ENCODE measurements at places on chromosomes 7 and 10.

DNA sequence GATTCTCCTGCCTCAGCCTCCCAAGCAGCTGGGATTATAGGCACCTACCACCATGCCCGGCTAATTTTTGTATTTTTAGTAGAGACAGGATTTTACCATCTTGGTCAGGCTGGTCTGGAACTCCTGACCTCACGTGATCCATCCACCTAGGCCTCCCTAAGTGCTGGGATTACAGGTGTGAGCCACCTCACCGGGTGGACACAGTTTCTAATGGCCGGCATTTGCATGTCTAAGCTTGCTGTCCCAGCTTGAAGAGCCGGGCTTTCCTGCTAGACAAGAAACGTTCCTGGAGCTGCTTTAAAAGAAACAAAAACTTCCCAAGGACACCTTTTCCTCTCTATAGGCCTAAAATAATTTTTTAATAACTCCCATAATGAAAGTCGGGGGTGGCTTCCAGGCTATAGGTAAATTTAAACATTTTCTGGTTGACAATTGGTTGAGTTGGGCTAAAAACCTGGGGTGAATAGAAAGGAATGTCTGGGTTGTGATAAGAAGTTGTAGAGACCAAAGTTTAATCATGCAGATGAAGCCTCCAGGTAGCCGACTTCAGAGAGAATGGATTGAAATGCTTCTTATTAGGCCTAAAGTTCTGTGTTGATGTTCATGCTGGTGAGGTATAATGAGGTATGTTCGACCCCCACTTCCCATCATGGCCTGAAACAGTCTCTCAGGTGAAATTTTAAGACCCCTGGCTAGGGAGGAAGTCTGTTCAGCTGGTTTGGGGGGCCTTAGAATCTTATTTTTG is 8.8 kb downstream of the ACADSB start:
- no peak for DNase-seq

DNA sequence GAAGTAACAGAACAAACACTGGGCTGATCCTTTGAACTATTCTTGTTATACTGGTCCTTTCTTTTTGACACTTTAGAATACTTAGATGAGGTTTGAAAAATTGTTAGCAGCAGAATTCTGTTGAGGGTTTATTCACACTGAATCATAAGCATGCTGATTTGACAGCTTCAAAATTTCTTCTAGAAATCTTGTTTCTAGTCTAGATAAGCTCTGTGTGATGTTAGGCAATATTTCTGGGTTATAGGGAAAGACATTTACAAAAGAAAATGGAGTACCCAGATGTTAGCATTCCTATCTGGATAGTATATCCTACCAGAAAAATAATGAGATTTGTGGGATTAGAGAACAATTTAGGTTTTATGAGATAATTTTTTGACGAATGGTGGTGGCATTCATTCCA is 12.1 kb downstream of the CSTF2T start:
- DNase-seq: no peak

DNA sequence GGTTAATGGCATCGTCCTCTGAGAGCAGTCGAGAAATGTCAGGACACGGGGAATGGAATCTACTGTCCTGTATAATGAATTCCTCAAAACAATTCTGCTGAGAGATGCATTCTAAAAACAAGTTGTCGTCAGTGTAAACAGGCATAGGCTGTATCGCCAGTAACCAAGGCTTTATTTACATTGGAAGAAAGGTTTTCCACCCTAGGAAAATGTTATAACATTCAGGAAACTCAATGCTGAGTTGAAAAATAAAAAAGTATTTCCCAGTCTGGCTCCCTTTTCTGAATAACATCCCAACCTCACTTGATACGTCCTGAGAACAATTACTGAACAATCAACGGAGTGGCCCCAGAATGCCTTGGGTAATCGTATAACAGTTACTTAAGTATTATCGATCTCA is 79.6 kb upstream of the UCN3 start:
- no peak for DNase-seq

DNA sequence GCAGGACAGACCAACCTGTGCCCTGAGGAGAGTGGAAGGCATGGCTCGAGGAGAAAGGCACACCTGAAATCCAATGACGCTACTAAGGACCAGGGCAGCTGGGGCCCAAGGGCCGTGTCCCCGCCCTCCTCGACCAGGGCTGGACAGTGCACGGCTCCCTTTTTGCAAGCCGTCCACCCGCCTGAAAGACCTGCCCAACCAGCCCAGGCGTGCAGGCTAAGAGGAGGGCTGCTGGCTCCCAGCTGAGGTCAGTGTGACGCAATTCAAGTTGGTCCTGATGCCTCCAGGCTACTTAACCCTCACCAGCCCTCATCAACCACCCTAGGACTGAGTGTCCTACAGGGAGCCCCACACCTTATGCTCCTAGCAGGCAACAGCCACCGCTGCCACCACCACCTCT is 69.3 kb downstream of the DLG5 start:
- no peak for DNase-seq

GRCh38 chr7:130154501-130155317 is 50.5 kb downstream of the TMEM209 start:
- no peak for DNase-seq

DNA sequence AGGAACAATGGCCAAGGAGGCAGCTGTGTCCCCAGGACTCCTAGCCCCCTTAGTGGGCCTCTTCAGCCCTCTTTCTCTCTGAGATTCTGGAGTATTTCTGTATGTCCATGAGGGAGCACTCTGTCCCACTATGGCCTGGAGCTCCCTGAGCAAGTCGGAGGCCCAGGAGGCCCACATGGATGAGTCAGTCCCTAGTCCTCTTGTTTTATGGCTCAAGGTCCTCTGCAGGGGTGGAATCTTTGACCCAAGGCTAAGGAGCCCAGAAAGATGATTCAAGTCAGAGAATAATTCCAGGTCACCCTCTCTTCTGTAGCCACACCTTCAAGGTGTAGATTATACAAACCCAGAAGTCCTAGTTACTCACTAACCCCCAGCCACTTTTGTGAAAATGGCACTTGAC is 125.6 kb downstream of the PLXNA4 start:
- no peak for DNase-seq

GRCh38 chr10:103448746-103449145 is 3.4 kb downstream of the CALHM2 start:
- peak; percentile 36 for DNase-seq

GRCh38 chr10:122112625-122113160 is 123.7 kb downstream of the TACC2 start:
- peak; percentile 54 for DNase-seq

DNA sequence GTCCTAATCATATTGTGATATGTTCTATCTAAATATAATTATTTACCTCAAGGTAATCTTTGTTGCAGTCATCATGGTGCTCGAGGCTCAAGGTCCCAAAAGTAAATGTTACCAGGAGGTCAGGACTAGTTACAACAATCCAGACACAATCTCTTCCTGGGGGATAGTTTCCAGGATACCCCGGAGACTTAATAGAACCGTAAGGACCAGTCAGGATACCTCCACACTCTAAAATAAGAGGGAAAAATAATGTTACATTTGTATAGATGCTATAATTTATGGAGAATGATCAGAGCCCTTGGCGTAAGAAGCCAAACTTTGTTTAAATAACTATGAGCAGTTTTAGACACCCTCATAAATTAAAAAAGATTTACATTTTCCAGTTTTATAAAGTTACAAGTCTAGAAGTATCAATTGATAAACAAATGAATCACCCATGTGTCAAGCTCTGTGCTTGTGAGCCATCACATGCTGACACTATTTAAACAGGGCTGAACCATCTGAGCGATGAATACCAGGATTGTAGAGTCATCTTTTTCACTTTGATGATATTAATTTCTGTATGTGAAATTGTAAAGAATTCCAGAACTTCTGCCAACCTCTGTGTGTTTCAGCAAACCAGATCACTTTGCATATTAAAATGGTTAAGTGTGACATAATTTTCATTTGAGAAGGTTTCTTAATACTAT is 41.3 kb downstream of the CUBN start:
- DNase-seq: peak; percentile 67

DNA sequence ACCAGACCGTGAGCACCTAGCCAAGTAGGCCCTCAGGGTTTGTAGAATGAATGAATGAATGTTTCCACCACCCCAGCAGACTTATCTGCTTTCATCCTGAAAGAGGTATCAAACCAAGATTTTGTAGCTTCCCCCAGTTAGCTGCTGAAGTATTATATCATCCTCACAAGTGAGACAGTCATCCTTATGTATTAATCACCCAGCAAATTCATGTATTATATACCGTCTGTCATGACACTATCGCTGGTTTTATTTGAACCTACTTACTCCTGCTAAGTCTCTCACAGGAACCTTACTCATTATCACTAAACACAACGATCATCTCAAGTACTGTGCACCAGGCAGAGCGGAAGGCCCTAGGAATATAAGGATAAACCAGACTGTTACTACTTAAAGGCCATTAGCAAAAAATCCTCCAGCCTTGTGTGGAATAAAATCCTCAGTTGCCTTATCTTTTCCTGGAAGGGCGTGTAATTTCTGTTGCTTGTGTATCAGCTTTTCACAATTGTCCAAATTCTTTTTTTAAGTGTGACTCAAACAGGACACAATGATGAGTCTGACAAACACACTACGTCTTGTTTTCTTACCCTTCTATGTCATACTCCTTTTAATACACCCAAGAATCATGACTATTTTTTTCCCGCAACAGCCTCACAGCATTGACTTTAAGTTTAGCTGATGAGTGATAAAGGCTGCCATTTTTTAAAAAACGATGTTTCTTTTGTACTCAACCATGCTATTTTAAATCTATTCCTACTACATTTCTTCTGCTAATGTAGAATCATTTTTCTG is 176.1 kb upstream of the KLF14 start:
- no peak for DNase-seq

DNA sequence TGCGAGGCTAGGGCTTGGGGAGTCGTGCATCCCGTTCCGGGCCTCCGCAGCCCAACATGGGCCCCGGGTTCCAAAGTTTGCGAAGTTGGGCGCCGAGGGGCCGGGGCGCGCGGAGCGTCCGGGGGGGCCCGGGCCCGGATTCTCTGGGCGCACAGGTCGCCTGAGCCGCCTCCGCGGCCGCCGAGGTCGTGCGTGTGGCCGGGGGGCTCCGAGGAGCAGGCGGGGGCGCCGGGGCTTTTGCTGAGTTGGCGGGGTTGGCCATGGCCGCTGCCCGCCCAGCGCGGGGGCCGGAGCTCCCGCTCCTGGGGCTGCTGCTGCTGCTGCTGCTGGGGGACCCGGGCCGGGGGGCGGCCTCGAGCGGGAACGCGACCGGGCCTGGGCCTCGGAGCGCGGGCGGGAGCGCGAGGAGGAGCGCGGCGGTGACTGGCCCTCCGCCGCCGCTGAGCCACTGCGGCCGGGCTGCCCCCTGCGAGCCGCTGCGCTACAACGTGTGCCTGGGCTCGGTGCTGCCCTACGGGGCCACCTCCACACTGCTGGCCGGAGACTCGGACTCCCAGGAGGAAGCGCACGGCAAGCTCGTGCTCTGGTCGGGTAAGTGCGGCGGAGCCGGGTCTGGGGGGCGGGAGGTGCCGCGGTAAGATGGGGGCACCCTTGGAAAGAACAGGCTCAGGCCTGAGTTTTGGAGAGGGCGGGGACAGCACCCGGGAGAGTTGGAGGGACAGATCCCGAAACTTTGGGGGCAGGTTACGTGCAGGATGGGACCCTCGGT is 643 bp downstream of the SMO start:
- no peak for DNase-seq

DNA sequence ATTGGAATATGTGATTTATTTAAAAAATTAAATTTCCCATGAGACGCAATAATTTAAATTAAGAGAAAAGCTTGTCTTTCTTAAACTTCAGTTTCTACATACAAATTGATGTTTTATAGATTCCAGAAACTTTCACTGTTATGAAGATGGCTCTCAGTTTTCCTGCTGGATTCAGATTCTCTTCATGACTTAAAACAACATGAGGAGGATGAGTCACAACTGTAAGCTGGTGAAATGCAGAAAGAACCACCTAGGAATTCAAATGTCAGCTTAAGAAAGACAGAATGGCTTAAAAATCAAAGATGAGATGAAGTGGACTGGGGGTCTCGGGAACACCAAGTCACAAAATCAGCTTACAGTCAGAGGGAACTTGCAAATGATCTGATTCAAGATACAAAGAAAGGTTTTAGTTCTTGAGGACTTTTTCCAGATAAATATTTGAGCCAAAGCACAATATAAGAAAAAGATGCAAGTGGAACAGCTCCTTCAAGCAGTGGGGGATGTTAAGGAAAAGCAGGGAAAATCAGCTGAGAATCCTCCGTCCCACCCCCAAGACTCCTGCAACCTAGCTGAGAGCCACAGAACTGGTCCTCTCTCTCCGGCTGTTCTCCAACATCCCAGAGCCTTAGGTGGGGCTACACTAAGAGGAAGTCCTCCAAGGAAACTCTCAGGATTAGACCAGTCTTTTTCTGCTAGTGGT is 279.8 kb downstream of the KCNMA1 start:
- DNase-seq: peak; percentile 41

GRCh38 chr10:45144326-45145070 is 143.8 kb downstream of the ZNF22 start:
- no peak for DNase-seq

DNA sequence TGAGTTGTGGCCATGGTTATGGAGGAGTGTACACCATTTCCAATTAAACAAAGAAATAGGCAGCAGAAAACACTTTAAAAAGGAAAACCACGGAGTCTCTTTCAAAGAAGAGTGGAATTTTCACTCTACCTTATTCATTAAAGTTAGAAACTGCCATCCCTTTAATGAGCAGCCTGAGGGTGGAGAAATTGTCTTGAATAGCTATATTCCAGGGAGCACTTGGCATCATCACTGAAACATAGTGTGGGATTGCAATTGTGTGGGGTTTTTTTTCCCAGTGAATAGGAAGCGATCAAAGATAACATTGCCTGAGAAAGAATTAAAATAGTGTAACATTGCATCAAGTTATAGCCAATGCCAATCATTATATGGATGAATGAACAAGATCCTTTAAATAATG is 191.6 kb downstream of the TEX36 start:
- DNase-seq: no peak

- no peak for DNase-seq
Measured at GRCh38 chr7:14013898-14014297, 24.4 kb upstream of the ETV1 start.

All from fibroblast of skin of left biceps (primary cell).